CD4-positive, alpha-beta memory T cell (primary cell): ENCODE measurements at places on chromosomes 7 and 10. TPM values are rescaled to one million over a fixed set of nuclear protein-coding genes. Genes with fewer than 3 reads are reported as not detected.

Gene SLC26A3
- polyA plus RNA-seq: not detected

DNA sequence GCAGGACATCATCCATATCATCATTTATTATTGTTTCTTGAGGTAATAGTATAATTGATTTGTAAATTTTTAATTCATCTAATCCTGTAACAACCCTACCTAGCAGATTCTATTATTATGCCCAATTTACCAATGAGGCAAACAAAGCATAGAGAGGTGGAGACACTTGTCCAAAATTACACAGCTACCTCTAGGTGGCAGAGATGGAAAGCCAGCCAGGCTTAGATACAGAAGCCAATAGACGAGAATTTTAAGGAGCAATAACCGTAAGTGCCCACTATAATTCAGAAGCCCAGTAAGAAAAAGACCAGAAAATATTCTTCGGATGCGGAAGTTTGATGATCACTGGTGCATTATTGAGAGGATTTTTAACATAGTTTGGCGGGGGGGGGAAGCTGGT lies 54.0 kb downstream of the ANK3 start:
- no peak for DNase-seq

GRCh38 chr10:110016039-110016438 lies 8.3 kb downstream of the ADD3 start:
- DNase-seq: no peak

GRCh38 chr10:87740254-87740655 lies 77.8 kb downstream of the ATAD1 start:
- no peak for DNase-seq

Gene KCP
- polyA plus RNA-seq: not detected

Gene VWDE
- not detected for polyA plus RNA-seq

GRCh38 chr7:97580205-97580604 lies 151.7 kb upstream of the TAC1 start:
- no peak for DNase-seq
